ENCODE measurements at places on chromosomes 5 and 9.

DNA sequence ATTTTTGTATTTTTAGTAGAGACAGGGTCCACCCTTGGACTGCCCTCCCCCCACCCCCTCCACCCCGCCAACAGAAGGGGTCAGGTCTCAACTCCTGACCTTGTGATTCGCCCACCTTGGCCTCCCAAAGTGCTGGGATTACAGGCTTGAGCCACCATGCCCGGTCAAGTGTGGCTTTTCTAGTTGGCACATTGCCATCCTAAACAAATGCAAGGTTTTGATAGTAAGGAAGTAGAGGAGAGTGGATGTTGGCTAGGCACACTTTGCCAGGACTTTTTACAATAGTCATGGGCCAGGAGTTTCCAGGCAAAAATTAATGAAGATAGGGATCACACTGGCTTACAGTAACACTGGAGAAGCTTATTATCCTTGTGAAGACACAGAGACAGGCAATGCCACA is 62.4 kb downstream of the GALNT12 start:
- no peak for DNase-seq

- no peak for DNase-seq
These were observed 99.2 kb upstream of the SLC30A5 start for GRCh38 chr5:68994645-68995044.

DNA sequence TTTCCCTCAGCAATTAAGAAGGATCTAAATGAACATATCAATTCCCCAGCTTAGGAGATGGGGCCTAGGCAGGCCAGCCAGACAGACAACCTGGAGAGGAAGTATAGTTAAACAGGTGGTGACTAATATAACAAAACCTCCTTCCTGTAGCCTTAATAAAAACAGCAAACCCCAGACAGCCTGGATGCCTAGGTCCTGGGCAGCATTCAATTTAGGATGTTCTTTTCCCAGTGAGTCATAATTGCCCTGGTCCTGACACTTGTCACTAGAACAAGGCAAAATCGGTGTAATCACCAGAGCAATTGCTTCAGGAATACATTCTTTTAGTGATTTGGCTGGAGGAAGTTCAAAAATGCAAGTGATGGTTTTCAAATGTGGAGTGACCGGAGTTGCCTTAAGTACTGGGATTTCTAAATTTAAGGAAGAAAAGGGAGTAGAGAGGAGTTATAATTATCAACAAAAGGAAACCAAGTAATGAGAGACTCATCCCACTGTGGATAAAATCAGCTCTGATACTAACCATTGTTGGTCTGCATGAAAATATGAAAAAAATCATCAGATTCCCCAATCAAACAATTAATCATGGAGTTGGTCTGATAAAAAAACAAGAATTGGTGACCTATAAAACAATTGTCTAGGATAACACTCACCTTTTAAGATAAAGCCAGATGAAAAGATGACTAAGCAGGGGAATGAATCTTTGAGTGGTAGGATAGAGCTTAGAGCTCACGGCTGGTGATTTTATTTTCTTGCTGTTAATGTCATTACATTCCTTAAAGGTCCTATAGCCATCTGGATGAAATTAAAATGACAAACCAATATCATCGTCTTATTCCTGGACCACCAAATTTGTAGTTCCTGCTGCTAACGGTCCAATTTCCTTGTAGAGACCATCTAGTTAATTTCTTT is 39.0 kb upstream of the TARS1 start:
- no peak for DNase-seq

DNA sequence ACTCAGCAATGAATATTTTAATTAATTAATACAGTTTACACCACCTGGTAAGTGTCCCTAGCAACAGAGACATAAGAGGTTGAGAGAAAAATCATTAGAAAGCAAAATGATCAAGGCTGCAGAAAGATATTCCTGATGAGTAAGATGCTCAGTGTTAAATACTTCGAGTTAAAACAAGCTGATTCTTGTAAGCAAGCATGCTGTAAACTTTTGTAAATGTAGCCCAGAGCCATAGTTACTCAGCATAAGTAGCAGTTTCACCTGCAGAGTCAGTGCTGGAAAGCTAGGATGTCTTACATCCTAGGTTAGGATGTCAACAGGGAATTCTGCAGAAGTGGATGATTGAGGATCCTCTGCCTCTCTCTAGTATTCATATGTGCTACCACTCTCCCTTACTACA is 4.2 kb downstream of the PRKACG start:
- DNase-seq, result no peak

DNA sequence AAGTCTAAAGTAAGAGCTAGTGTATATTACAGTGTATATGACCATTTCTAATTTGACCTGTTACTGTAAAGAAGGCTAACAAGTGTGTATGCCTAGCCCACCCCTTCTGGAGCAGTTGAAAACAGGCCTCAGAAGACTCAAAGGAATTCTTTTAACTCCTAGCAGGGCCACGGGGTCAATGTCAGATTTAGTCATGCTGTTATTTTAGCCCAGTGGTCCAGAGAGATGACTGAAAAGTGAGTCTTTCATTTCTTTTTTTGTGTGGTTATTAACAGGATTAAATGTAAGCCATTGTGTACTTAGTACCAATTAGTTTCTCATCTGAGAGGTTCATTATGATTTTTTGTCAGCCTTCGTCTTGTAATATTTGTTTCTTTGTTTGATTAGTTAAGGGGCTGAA is 24.4 kb downstream of the ZCCHC7 start:
- no peak for DNase-seq

GRCh38 chr9:108105885-108106284 is 616.3 kb upstream of the KLF4 start:
- DNase-seq, result no peak

DNA sequence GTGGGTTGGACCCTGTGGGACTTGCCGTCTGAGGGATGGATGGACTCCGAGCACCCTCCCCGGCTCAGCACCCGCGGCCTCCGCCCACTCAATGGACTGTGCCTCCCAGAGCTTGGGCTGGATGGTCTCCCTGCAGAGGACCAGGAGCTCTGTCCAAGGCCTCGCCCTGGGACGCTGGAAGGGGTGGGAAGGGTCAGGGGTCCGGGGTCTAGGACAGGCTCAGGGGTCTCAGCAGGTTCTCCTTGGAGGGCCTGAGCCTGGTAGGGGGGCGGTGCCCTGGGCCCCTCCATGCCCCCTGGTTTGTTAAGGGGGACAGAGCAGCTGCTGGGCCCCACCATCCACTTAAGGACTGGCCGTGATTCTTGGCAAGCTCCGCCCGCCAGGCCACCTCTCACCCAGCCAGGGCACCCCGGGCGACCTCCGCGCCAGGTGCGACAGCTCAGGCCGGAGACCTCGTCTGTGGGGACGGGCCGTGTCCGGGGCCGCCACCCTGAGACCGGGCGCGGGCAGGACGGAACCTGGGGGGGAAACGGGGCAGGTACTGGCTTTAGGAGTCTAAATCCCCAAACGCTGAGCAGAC is 29.2 kb downstream of the EXOC3 start:
- no peak for DNase-seq

- no peak for DNase-seq
These were observed 30.6 kb downstream of the NDUFA8 start for GRCh38 chr9:122128969-122129343.

DNA sequence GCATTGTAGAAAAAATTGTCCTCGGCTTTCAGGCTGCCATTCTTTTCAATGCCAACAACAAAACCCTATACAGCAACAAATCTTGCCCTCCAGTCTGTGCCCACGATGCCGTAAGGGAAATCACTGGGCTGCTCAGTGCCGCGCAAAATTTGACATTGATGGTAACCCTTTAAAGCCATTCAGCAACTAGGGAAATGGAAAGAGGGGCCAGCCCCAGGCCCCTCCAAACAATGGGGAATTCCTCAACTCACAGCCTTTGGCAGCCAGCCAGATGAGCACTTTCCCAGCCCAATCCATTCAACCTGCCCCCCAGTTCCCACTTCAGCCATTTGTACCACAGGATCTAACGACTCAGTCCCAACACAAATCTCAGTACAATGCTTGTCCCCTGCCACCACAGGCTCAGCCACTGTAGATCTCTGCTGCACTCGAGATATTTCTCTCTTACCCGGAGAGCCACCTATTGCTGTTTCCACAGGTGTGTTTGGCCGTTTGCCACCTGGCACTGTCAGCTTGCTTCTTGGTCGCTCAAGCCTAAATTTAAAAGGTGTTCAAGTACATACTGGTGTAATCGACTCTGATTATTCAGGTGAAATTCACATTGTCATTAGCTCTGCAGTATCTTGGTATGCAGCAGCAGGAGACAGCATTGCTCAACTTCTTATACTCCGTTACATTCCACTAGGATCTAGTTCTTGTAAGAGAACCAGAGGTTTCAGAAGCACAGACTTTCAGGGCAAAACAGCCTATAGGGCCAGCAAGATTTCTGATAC is 103.3 kb downstream of the SYK start:
- no peak for DNase-seq

DNA sequence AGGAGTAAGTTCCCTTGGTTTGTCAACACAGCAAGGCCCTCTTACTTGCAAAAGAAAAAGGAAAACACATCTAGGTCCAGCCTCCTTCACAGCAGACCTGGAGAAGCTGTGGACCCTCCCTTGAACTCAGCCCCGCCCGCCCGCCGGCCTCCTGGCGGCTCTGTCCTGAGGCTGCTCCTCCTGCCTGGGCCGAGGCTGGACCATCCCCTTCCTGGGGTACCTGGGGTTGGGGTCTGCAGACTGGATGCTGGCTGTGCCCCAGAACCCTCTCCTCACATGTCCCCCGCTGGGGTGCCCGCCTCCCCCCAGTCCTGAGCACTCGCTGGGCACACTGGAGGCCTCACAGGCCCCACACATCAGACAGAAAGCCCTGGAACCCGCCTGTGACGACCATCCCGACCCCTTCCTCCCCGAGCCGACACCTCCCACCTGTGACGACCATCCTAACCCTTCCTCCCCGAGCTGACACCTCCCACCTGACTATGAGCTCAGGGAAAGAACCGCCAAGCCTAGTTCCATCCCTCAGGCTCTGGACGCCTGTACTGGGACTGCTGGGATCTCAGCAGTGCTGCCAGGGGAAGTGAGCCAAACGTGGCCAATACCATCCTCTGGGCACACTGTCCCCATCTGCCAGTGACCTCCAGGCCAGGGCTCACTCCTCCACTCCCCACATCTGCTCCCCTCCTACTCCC is 7.2 kb upstream of the TMEM210 start:
- DNase-seq, result no peak

Measured in HL-60 (cell line).